Posterior vena cava (tissue), 2 donors: ENCODE measurements at places on chromosomes 13 and 19. TPM values are rescaled to one million over a fixed set of nuclear protein-coding genes. Genes with fewer than 3 reads are reported as not detected.
A peak's percentile ranks its signal among the peaks of the same experiment; 100 is the strongest.

DNA sequence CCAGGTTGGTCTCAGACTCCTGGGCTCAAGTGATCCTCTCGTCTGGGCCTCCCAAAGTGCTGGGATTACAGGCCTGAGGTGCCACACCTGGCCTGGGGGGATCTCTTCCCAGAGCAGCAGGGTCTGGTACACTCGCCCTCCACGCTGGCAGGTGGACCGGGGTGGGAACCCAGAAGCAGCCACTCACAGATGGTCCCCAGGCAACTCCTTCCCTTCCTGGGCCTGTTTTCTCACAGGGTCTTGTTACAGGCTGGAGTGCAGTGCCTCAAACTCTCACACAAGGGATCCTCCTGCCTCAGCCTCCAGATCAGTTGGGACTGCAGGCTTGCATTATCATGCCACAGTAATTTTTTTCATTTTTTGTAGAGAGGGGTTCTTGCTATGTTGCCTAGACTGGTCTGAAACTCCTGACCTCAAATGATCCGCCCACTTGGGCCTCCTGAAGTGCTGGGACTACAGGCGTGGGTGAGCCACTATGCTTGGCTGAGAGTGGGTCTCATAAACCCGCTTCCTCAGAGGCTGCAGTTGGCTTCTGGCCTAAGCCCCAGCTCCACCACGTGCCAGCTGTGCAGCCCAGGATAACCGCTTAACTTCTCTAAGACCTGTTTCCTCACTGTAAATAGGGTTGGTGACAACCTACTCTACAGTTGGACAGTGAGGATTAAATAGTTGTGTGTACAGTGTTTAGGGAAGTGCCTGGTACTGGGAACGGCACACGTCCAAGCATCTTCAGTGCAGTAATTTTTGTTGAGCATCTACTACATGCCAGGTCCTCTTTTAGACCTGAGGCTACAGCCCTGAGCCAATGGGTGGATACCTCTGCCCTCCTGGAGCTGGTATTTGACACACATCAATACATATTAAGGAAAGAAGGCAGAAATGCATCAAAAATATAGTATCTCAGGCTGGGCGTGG is 871 bp upstream of the CCER2 start:
- no peak for DNase-seq

- DNase-seq, result no peak
Observed at GRCh38 chr13:40480012-40480914, 186.2 kb downstream of the FOXO1 start.

DNA sequence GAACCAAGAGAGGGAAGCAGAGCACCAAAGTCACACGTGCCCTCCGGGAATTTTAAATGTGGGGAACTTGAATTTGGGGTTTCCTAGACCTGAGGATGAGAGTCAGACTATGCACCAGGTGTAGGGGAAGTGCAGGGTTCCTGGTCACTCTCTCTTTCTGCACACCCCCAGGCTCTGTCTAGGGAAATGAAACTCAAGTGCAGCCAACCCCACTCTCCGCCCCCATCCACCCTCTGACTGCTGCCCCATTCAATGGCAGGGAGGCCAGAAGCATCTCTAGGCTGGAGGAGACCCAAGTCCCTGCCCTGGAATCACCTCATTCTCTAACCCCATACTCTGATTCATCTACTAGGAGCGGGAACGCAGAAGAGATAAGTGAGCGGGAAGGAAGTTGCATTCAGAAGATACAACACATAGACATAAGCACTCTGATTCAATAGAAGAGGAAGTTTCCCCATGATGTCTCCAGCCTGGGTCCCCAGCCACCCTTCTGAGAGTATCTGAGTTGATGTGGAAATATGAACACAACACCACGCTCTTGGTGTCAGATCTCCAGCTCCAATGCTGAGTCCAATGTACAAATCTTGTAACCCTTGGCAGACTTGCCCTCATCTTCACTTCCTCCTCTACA is 4.7 kb upstream of the SIGLEC14 start:
- DNase-seq, result no peak

DNA sequence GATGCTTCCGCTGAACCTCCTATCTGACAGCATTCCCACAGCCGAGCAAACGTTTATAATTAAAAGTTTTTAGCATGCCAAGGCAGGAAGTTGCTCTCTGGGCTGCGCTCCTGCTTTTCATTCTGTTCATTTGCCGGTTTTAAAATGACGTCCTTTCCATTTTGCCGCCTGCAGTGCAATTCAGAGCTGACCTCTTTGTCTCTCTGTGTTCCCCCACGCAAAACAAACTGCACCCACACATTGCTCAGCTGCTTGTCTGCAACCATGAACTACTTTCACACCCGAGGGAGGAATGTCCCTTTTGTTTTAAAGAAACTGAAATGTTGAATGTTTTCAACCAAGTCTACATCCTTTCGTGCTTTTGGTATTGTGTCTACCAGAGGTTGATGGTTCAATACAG is 416.5 kb downstream of the EFNB2 start:
- DNase-seq, result no peak

CNFN gene
- total RNA-seq, result 0.52 TPM

GRCh38 chr19:13366529-13367143 is 139.6 kb downstream of the CACNA1A start:
- DNase-seq, result no peak

DNA sequence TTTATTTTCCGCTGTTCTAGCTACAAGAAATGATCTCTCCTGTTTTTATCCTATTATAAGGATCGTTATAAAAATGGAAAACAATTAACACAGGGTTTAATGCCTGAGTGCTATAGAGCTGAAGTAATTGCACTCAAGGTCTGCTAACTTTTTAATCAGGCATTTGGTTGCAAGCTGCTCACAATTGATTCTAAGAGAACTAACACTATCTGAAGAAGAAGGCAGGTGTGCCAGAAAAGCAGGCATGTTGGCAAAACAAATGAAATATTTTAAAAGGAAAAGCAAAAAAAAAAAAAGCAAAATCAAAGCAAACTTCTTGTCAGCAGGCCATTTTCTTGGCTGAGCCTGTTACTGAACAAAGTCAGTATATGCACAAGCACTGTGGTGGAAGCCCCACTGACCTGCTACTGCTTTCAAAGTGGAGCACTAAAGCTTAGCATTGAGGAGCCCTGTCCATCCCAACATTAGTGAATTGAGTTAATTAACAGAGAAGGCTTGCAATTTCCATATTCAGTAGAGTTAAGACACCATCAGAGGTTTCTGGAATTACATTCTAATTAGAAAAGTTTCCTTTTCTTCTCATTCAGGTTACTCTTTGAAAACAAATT is 574.2 kb downstream of the PCDH9 start:
- no peak for DNase-seq

DNA sequence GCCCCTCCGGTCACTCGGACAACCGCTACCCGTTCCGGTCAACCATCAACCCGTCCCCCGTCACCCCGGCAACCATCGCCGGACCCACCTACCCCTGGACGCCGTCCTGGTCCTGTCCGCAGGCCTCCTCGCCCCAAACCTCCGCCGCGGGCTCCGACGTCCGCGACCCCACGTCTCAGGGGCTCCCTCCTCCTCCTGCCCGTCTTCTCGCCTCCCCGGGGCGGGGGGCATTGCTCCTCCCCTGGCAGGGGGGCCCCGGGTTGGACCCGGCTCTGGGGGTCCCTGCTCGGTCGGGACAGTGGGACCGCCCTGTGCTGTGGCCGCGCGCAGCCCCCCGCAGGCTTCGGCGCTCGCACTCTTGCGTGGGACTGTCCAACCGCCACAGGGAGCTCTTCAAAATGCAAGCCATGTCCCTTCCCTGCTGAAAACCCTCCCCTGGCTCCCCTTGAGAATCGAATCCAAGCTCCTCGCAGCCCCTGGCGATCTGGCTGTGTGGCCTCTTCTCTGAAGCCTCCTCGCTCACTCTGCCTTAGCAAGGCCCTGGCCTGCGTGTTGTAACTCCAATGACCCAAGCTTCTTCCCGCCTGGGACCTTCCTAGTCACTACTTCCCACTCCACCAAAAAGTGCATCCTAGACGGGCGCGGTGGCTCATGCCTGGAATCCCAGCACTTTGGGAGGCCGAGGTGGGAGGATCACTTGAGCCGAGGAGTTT is 8.4 kb downstream of the EPHX3 start:
- no peak for DNase-seq

- DNase-seq, result no peak
Observed at GRCh38 chr13:40251343-40252032, 415.0 kb downstream of the FOXO1 start.

DNA sequence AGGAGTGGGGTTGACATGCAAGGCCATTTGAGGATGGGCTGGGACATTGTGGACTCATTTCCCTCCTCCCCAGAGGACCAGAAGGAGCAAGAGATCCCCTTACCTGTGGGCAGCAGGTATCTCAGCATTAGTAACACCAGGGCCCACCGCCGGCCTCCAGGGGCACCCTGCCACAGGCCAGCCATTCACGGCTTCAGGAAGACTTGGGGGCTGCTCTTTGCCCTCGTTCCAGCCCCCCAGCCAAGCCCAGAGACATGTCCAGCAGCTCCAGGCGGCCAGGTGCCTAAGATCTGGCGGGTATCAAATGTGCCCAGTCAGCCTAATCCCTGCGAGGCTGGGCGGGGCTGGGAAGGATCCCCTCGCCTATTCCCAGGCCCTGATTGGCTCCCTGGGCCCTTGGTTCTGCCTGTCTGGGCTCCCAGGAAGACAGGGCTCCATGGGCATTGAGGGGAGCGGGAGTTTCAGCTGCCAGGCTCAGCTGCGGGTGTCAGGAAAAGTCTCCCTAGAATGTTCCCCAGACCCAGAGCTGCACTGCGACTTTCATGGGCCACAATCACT is 21.3 kb upstream of the OR1M1 start:
- DNase-seq, result no peak

ZNF557 gene
- 8.2 TPM for total RNA-seq

GRCh38 chr19:19062454-19063182 is 1.2 kb upstream of the SLC25A42 start:
- DNase-seq, result no peak

ERF gene
- total RNA-seq, result 47.9 TPM

GRCh38 chr13:23748109-23748990 is 140.8 kb downstream of the MIPEP start:
- no peak for DNase-seq

- peak; percentile 29 for DNase-seq
Observed at GRCh38 chr19:29699861-29700260, 15.2 kb downstream of the C19orf12 start.

USF2 gene
- 78.9 TPM for total RNA-seq

- no peak for DNase-seq
Observed at GRCh38 chr13:106109391-106109791, 426.1 kb downstream of the EFNB2 start.

CHERP gene
- total RNA-seq, result 23.6 TPM

DNA sequence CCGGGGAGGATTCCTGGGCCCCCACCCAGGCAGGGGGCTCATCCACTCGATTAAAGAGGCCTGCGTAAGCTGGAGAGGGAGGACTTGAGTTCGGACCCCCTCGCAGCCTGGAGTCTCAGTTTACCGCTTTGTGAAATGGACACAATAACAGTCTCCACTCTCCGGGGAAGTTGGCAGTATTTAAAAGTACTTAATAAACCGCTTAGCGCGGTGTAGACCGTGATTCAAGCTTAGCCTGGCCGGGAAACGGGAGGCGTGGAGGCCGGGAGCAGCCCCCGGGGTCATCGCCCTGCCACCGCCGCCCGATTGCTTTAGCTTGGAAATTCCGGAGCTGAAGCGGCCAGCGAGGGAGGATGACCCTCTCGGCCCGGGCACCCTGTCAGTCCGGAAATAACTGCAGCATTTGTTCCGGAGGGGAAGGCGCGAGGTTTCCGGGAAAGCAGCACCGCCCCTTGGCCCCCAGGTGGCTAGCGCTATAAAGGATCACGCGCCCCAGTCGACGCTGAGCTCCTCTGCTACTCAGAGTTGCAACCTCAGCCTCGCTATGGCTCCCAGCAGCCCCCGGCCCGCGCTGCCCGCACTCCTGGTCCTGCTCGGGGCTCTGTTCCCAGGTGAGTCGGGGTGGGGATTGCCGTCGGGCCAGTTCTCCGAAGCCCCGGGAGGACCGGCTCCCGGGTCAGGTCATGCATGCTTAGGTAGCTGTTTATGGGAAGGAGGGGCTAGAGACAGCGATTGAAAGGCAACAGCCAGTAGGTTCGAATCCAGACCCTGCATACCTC is at the start of gene ICAM1:
Gene ICAM1 (plus strand): TSS at position 505 of the 779 bp plus-strand sequence. CDS start 40 bp downstream, at position 545.
- DNase-seq, result peak; percentile 98

SLC8A2 gene
- total RNA-seq, result 0.56 TPM

- no peak for DNase-seq
Observed at GRCh38 chr19:42653841-42654240, 59.1 kb upstream of the CEACAM8 start.

KLF1 gene
- 0.33 TPM for total RNA-seq

GRCh38 chr19:13029893-13030292 is 34.6 kb downstream of the NFIX start:
- no peak for DNase-seq

DNA sequence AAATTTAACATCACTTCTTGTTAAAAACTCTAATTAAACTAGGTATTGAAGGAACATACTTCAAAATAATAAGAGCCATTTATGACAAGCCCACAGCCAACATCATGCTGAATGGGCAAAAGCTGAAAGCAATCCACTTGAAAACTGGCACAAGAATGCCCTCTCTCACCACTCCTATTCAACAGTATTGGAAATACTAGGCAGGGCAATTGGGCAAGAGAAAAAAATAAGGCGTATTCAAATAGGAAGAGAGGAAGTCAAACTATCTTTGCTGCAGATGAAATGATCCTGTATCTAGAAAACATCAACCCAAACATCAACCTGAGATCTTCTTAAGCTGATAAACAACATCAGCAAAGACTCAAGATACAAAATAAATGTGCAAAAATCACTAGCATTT is 15.6 kb upstream of the LILRB1 start:
- no peak for DNase-seq

ATP8A2 gene
- total RNA-seq, result 0.24 TPM

DNA sequence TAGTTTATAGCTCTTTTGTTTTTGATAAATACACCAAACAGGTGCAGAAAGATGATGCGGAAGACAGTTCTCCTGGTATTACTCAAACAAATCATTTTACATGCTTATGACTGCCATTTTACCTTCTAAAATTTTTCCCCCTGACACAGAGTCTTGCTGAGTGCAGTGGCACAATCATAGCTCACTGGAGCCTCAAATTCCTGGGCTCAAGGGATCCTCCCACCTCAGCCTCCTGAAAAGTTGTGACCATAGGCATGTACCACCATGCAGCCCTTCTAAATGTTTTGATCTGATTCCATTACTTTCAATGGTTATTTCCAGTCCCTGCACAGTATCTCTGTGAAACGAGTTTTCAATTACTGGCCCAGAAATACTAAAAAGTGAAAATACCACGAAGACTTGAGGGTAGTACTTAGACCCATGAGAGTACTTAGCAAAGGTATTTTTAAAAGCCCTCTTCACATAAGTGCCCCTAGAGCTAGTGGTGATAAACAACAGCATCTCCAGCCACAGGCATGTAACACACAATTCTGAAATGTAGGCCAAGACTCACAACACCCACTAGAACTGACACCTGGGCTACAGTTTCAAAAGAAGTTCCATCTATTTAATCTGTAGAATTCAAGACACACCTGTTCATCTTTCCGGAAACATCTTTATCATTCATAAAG is 11.3 kb downstream of the HSPH1 start:
- DNase-seq, result no peak
